ENCODE measurements at places on chromosomes 3 and 15.

- no peak for DNase-seq
These were observed 347.4 kb upstream of the DCBLD2 start for GRCh38 chr3:99248913-99249312.

DNA sequence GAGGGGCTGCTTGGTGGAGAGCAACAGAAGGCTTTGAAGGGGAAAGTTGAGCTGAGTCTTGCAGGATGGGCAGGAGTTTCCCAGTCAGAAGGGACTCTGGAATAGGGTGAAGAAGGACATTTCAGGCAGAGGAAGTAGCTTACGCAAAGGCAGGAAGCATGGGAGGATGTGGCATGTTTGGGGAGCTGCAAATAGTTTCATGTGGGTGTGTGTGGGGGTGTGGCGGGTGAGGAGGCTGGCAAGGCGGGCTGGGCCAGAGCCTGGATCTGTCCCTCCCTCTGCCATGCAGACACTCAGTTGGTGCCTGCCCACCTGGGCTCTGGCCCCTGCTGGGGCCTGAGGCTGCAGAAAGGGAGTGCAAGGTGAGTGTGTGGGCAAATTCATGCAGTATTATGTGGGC, 10.4 kb downstream of the TEX264 start:
- DNase-seq, result no peak

GRCh38 chr3:98962189-98962930, 60.9 kb upstream of the DCBLD2 start:
- DNase-seq, result no peak

GRCh38 chr15:58243070-58243469, 104.9 kb downstream of the AQP9 start:
- DNase-seq, result peak; percentile 79

DNA sequence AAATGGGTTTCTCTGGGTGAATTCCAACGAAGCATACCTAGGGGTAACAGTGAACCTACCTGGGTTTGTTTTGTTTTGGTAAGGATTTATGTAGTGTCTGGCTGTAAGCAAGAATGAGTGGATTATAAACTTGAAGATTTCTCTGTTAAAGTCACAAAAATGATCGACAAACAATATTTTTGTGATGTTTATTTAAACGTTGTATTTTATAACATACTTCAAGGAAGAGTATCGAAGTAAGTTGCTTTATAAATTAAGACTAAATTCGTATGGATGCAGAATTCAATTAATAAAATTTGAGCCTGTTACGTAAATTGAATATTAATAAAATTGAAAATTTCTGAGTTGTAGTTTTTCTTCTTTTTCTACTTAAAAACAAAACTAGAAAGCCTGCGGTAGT, 982 bp upstream of the ZDHHC23 start:
- no peak for DNase-seq

- no peak for DNase-seq
These were observed 2.5 kb upstream of the PLD1 start for GRCh38 chr3:171812811-171813210.

GRCh38 chr3:154137036-154137435, 15.8 kb downstream of the ARHGEF26 start:
- DNase-seq, result no peak

Measured in NCI-H2029 (cell line).